ENCODE measurements at places on chromosomes 3 and 15.
A peak's percentile ranks its signal among the peaks of the same experiment; 100 is the strongest.

DNA sequence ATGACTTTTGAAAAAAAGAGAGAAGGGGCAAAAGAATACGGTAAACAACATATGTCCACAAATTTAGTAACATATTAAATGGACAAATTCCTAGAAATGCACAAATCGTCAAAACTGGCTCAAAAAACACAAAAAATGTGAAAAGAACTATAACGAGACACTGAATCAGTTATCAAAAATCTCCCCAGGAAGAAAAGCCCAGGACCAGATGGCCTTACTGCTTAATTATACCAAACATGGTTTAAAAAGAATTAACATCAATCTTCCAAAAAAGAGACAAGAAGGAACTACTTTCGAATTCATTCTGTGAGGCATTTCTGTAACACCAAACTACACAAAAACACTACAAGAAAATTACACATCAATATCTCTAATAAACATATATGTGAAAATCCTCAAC, 117.4 kb downstream of the STAG1 start:
- no peak for DNase-seq

GRCh38 chr3:191158815-191159214, 40.2 kb upstream of the OSTN start:
- no peak for DNase-seq

DNA sequence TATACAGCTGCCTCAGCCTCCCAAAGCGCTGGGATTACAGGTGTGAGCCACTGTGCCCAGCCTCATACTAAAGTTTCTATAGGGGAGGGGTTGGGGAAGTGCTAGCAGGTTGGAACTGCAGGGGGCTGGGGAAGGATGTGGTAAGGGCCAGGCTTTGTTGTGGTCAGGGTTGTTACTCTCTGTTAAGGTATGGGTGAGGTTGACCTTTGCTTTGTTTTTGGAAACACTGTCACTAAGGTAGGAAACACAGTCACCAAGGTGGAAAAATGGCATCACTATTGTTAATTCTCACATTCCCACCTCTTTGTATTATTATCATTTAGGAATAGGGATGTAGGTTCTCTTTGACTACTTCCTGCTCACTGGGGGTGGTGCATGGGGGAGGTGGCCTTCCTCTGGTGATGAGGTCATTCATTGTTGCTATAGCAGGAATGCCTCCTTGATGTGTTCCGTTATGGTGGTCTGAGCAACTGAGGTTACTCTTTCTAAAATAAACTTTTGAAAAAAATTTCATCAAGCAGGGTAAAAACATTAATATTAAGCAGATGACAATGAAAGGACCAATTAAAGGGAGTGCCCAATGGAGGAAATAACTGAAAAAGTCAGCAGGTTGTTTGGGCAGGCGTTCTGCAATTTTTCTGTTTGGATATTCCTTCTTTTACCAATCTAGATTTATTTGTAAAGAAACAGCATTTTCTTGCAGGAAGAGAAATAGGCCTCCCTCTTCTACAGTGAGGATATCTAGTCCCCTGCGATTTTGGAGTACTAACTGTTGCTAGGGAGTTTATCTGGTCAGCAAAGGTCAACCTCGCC, 150.5 kb downstream of the WDR76 start:
- DNase-seq, result no peak

DNA sequence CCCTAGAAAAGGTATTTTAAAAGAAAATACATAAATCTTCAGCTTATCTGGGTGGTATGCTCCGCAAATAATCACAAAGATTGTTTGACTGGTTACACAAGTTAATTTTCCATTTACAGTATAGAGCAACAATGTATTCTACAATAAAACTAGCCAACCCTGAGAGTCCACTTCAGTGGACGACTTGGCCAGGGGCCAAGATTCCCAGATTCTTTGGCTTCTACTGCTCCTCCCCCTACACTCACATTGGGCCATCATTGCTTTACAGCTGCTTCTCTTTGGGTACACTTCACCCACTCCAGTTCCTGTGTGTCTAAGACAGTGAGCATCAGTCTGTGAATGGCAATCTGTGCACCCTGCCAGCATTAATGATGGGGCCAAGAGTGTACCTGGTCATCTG, 17.2 kb upstream of the PRICKLE2 start:
- DNase-seq, result no peak

- no peak for DNase-seq
Measured at GRCh38 chr15:94792196-94792595, 560.8 kb downstream of the MCTP2 start.

DNA sequence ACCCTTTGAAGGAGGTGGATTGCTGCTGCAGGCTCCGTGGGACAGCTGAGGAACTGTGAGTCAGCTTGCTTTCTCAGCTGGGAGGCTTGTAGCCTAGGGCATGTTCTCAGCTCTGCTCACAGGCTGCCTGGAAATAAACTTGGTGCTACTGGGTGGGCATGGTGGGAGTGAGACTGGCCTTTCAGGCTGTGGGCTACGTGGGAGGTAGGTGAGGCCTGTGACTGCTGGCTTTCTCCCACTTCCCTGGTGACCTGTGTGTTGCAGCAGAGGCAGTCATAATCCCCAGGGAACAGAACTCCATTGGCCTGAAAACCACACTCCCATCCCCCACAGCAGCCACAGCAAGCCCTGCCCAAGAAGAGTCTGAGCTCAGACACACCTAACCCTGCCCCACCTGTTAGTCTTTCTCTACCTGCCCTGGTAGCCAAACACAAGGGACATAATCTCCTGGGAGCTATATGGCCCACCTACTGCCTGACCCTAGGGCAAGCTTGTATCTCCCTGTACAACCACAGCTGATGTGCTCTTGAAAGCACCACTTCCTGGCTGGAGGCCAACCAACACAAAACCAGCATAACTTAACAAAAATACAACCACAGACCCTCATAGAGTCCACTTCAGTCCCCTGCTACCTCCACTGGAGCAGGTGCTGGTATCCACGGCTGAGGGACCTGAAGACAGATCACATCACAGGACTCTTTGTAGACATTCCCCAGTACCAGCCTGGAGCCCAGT, 236.5 kb downstream of the SQOR start:
- no peak for DNase-seq

DNA sequence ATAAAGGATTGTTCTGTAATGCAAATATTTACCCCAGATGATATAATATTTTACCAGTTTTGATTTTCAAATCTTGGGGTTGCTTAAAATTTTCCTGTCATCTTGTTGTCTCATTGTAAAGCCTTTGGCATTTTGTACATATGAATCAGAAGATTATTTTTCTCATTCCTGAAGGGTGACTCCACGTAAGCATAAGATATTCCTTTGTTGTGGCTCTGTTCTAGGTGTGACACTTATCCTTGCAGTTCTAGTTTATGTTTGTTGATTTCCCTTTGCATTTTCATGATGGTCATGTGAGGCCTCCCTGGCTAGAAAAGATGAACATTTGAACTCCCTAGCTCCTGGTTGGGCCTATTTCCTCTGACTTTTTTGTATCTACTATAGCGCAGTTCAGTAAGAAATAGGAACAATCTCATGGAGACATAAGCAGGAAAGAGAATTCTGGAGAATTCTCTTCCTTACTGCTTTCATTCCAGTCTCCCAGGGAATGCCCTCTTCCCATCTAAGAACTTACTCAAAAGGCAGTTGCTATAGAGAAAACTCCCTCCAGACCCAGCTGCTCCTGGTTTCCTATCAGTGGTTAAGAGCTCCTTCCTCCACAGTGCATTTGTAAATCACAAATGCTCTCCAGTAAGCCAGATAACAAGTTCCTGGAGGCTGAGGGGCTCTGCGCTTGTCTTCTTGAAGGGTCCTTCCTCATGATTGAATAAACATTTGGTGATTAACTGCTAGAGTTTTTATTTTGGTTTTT, 124.7 kb downstream of the WNT5A start:
- no peak for DNase-seq

DNA sequence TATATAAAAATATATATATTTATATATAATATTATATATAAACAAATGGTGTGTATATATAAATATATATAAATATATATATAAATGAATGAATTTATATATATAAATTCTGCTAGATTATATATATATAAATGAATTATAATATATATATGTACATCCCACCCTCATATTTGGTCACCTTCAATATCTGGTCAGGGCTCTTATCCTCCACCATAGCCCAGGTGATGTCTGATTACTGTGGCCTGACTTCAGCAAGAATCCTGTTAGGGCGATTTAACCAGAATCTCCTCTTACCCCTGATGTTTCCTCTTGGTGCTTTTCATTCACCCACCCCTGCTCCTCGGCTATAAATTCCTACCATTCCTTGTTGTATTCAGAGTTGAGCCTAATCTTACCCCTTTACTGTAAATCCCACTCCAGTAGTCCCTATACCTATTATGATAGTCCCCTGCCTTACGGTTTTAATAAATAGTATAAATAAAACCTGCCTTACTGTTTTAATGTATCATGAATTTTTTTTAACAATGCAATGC, 439.6 kb downstream of the PLOD2 start:
- no peak for DNase-seq

- no peak for DNase-seq
Measured at GRCh38 chr3:20097015-20097414, 56.8 kb downstream of the KAT2B start.

DNA sequence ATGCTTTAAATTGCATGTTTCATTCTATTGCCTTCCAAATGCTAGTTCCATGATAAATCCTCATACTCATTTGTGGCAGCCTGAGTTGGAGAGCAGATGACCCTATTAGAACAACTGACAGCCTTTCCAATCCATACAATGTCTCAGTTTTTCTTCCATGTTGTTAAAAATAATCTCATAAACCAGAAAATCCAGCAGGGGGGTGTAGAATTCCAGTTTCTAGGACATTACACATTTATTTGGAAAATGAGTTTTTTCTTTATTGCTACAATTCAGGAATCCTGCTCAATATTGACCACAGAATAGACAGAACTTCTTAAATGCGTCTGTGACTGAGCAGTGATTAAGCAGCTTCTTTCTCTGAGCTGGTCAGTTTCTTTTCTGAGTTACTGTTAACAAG, 174.2 kb upstream of the ATP10A start:
- DNase-seq, result no peak

- DNase-seq, result no peak
Measured at GRCh38 chr3:38119821-38120692, 16.9 kb downstream of the ACAA1 start.

DNA sequence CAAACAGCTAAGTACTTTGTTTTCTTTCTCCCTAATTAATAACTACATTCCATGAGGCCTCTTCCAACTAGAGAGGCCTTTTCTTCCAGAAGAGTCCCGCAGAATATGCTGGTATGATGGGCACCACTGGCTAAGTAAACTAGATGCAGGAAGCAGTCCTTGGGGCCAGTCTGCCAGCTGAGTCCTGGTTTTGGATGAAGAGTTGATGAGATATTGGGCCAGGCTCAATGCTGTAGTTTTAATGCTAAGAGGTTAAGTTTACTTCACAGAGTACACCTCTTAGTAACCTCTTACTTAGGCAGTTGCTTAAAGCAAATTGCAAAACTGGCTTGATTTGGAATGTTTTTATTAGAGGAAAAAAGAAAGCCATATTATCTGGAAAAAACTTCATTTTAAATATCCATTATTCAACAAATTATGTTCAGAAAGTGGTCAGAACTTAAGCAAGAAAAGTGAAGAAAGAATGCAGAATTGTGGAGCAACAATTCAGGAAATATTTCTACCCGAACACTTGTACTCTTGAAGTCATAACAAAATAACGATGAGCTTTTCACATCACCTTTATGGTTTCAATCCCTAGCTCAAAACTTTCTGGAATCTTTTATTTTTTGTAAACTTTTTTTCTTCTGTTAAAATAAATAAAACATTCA, 178.4 kb upstream of the CDIN1 start:
- DNase-seq, result no peak

GRCh38 chr3:100297784-100298183, 36.8 kb upstream of the NIT2 start:
- no peak for DNase-seq

DNA sequence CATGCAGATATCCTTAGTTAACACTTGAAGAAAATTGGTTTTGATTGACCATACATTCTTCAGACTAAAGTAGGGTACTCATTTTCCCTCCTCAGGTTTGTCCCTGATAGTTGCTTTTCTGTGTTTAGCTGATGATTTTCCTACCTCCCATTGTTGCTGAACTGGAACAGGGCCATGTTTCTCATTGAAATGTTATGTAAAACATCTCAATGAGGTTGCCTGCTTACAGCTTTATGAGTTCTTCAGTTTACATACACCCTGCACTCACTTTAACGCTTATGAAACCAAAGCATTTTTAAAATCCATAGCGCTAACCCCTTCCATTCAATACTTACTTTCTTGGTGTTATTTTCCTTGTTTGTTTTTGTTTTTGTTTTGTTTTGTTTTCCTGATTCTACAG, 61.9 kb downstream of the HMG20A start:
- DNase-seq, result no peak

DNA sequence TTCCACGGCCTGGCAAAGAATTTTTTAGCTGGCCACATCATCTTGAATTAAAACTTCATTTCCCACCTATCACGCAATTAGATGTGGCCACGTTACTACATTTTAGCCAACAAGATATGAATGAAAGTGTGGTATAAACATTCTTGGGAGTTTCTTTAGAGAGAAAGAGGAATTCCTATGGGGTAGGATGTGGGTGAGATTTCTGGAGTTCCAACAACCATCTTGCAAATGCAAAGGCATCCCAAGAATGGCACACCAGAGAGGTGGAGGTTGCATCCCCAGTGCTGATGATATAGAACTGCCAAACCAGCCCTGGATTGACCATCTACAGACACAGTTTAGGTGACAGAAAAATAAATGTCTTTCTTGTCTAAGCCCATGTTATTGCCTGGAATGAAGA, 66.3 kb upstream of the AKAP13 start:
- no peak for DNase-seq

- no peak for DNase-seq
Measured at GRCh38 chr3:109234300-109234699, 82.0 kb downstream of the DPPA2 start.

DNA sequence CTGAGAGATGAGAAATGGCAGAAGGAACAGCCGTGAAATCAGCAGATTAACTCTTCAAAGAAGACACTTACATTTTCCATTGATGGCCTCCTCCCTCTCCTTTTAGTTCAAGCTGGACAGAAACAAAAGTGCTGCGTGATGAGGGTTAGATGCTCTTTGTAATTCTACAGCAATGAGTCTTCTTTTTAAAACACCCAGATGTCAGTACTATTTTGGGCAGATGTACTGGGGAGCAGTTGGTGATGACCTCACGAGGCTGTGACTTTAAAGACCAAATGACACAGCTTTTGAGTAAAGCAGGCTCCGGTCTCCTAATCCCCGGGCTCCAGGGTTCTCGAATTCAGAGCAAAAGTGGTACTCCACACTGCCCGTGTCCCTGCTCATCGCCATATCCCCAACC, 198.2 kb downstream of the SLCO3A1 start:
- no peak for DNase-seq

DNA sequence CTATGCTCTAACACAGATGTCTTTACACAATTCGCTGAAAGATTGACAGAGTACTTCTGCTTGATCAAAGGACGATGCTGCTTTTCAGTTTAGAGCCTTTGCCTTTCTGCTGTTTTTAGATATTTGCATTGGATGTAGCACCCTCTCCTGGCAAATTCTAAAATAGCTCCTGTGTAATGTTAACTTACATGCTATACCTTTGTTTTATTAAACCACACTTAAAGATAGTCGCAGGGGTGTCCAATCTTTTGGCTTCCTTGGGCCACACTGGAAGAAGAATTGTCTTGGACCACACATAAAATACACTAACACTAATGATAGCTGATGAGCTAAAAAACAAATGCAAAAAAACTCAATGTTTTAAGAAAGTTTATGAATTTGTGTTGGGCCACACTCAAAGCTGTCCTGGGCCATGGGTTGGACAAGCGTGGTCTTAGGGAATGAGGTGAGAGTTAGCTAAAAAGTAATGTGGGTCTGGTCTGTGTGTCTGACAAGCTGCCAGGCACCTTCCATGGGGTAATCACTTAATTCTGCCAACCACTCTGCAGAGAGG, 62.9 kb downstream of the ATG7 start:
- peak; percentile 10 for DNase-seq
